ENCODE measurements at places on chromosomes 3 and 15.

GRCh38 chr15:79989183-79989582 lies 18.2 kb upstream of the BCL2A1 start:
- no peak for DNase-seq

- peak; percentile 32 for DNase-seq
Observed at GRCh38 chr15:69808756-69809155, 289.0 kb downstream of the TLE3 start.

- DNase-seq = peak; percentile 8
Observed at GRCh38 chr3:171465763-171466162, 5.6 kb upstream of the TNIK start.

DNA sequence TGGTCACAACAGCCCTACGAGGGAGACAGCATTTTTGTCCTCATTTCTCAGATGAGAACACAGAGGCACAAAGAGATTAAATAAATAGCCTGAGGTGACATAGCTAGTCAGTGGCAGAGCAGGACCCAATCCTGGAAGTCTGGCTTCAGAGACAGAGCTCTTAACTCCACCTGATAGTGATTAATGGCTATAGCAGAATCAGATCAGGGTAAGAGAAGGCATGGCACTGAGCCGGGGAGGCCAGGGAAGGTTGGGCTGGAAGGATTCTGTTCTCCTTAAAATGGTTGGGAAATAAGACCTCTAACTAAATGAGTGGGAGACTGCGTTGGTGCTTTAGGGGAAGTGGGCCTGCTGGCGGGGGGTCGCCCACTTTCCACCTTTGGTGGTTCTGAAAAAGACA lies 104.5 kb downstream of the VGLL4 start:
- no peak for DNase-seq

GRCh38 chr15:46714950-46715349 lies 1002.4 kb upstream of the SEMA6D start:
- DNase-seq = no peak

GRCh38 chr3:79257791-79258190 lies 510.0 kb downstream of the ROBO1 start:
- DNase-seq = peak; percentile 74

- DNase-seq = no peak
Observed at GRCh38 chr3:17354341-17354740, 388.1 kb downstream of the TBC1D5 start.

DNA sequence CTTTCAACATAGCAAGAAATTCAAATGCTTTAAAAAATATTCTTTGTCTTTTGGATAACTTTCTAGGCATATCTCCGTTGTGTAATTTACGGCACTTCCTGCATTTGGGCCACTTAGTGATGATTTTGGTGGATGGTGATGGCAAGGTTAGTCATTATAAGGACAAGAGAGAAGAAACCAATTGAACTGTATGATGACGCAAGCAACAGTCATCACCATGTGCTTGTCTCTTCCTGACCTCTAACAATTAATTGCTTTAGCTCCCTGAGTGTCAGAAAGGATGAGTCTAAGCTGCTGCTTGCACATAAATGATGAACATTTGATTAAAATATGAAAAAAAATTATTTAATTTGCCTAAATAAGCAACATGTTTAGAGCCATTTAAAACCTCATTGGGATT lies 11.3 kb upstream of the P2RY12 start:
- DNase-seq = peak; percentile 61

- DNase-seq = peak; percentile 66
Observed at GRCh38 chr3:153768561-153769469, 352.4 kb upstream of the ARHGEF26 start.

GRCh38 chr3:124878561-124879336 lies 8.4 kb downstream of the ITGB5 start:
- DNase-seq = peak; percentile 99

All from AG10803 (cell line).